ENCODE measurements at places on chromosomes 5 and 9. TPM values are rescaled to one million over a fixed set of nuclear protein-coding genes. Genes with fewer than 3 reads are reported as not detected.
A peak's percentile ranks its signal among the peaks of the same experiment; 100 is the strongest.

DNA sequence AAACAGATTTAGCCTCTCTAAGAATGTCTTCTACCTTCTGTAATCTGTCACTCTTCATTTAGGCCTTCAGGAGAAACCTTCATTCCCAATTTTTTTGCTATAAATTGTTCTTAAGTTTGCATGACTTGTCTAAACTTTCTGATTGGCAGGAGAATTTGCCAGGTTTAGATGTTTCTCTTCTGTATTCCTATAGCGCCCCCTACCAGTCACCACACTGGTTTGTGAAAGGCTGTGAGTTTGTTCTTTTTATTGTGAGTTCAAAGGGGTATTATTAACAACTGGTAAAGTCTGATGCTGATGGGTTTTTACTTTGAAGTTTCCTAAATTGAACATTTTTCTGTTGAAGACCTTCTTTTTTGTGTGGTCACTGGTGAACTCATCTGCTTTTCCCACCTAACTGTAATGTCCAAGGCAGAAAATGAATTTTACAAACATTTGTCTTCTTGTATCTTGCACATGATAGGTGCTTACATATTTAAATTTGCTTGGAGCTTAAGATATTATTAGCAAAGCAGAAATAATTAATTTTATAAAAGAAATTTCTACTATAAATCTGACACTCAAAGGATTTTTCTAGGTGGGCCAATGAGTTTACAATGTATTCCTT lies 18.4 kb upstream of the F2RL2 start:
- no peaks in the 10 kb centered on the region for H3K27me3 ChIP-seq
- no peak overlapping the region for H3K4me3 ChIP-seq
- H3K36me3 ChIP-seq, result no peaks in the 10 kb centered on the region
- no peak overlapping the region for H3K27ac ChIP-seq
- DNase-seq, result peak; percentile 70

DNA sequence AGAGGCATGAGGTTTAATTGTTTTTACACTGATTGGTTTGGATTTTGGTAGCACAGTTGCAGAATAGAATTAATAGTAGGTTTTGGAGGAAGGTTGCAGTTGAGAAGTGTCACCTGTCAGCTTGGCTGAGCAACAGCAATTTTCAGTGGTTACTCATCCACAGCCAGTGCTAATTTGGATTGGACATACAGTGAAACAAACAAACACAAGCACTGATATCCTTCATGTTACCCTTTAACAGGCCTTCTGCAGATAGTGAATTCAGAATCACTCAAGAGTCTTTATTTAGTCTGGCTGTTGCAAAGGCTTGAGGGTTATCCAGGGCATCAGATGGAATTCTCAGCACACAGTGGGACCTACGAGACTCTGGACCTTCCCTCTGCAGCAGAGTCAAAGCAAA lies 31.8 kb upstream of the POU4F3 start:
- no peaks in the 10 kb centered on the region for H3K36me3 ChIP-seq
- H3K4me3 ChIP-seq, result no peak overlapping the region
- H3K27ac ChIP-seq, result peak overlapping the region; percentile 39
- peaks cover 19% of the 10 kb centered on the region for H3K4me1 ChIP-seq
- no peak for DNase-seq

RAI14 gene
- total RNA-seq, result 13.7 TPM

GRCh38 chr9:131678499-131679111 lies 61.3 kb downstream of the RAPGEF1 start:
- no peaks in the 10 kb centered on the region for H3K36me3 ChIP-seq
- H3K27ac ChIP-seq, result peak overlapping the region; percentile 70
- H3K27me3 ChIP-seq, result no peaks in the 10 kb centered on the region
- no peak overlapping the region for H3K4me3 ChIP-seq
- H3K4me1 ChIP-seq, result peaks cover 92% of the 10 kb centered on the region

DNA sequence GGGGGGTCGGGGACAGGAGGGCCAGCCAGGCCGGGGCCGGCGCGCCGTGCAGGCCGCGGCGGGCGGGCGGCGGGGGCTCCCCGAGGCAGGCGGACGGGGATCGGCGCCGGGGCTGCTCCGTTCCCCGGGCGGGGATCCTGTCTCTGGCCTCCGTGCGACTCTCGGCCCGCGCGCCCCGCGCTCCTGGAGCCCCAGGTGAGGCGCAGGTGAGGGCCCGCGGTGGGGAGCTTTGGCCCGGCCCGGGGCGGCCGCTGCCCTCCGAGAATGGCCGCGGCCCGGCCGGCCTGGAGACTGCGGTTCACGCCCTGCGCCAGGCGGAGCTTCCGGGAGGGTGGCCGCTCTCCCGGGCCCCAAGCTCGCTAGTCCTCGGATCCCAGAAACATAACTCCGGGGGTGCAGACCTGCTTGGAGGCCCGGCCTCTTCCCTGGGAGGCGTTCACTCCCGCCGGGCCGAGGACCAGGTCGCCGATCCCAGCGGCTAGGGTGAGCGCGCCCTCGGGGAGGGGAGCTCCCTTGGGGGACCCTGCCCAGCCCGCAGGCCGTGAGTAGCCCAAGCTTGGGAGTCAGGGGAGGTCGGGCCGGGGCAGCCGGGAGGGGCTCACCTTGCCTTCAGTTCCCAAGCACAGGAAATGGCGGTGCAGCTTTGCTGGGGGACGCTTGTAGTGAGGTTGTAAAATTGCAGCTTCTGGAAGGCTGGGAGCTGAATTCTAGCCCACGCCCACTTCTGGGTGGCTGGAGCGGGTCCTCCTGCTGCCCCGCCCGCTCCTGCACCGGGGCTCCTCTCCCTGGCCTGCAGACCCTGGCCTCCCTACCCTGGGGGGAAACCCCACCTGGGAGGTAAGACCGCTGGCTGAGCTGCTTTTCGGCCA lies 723 bp downstream of the PPP1R26 start:
- DNase-seq, result peak; percentile 45
- H3K4me3 ChIP-seq, result peak overlapping the region; percentile 88
- H3K27me3 ChIP-seq, result no peaks in the 10 kb centered on the region

EMB gene
- total RNA-seq, result 8.5 TPM

DNA sequence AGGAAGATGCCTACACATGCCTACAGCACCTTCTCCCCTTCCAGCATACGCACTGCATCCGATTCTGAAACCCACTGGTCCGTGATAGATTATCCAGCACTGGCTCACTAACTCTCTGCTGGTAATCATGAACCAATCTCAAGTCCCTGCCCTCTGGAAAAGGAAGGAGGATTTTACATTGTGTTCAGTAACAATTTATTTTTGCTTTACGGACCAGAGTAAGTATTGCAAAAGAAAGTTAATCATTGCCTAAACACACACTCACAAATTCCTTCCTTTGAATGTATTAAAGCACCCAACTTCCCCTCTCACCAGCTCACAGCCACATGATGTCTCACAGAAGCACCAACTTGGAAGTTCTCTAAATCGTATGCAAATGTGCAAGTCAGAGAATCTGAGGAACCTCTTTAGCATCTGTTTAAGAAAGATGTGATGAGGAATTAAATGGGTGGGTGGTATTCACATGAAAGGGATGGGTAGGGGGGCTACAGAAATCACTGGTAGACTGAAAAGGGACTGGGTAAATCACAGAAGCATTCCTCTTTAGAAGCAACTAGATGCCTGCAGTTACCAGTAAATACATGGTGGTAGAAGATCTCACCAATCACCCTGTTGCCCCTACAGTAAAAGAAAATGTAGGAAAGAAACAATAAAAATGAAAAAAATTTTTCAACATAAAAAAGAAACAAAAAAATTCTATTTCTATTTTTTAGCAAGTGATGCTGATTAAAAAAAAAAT lies 8.4 kb downstream of the GNAQ start:
- H3K27ac ChIP-seq, result peak overlapping the region; percentile 68
- peak overlapping the region; percentile 21 for H3K4me3 ChIP-seq
- H3K4me1 ChIP-seq, result peaks cover 90% of the 10 kb centered on the region
- DNase-seq, result no peak
- H3K27me3 ChIP-seq, result no peaks in the 10 kb centered on the region

- H3K4me3 ChIP-seq, result peak within 1 kb of the TSS; percentile 32
- H3K4me1 ChIP-seq, result no peaks in the 10 kb centered on the region
- no peaks in the 10 kb centered on the region for H3K36me3 ChIP-seq
- no peaks in the 10 kb centered on the region for H3K27me3 ChIP-seq
- peak within 1 kb of the TSS; percentile 66 for H3K27ac ChIP-seq
These were observed at the start of gene ANKRD31 for GRCh38 chr5:75236322-75237316. TSS of gene ANKRD31 (minus strand) at chr5:75236878. CDS start at chr5:75236686, 192 bp downstream.

AJM1 gene
- total RNA-seq, result 7.4 TPM

HK3 gene
- 0.68 TPM for total RNA-seq

DNA sequence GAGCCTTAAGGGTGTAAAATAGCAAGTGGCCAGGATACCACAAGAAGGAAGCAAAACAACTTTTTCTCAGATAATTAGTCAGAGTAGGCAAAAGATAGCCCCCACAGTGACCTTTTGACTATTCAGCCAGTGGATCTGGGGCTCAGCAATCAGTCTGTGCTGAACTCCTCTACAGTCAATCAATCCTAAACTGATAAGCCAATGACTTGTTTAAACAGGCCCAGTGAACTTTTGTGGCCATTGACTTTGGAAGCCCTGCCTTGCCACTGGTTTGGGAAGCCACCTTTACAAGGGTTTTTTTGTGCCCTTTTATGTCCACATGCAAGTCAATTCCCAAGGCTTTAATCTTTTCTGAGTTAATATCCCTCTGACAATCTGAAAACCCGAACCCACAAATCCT lies 1565.0 kb upstream of the WWC1 start:
- H3K36me3 ChIP-seq, result no peaks in the 10 kb centered on the region
- H3K4me3 ChIP-seq, result no peak overlapping the region
- H3K27ac ChIP-seq, result no peak overlapping the region
- H3K4me1 ChIP-seq, result no peaks in the 10 kb centered on the region

- H3K4me3 ChIP-seq, result no peak overlapping the region
- no peaks in the 10 kb centered on the region for H3K4me1 ChIP-seq
- H3K27me3 ChIP-seq, result no peaks in the 10 kb centered on the region
- H3K27ac ChIP-seq, result no peak overlapping the region
These were observed 571.2 kb downstream of the EFNA5 start for GRCh38 chr5:107099506-107099905.

DNA sequence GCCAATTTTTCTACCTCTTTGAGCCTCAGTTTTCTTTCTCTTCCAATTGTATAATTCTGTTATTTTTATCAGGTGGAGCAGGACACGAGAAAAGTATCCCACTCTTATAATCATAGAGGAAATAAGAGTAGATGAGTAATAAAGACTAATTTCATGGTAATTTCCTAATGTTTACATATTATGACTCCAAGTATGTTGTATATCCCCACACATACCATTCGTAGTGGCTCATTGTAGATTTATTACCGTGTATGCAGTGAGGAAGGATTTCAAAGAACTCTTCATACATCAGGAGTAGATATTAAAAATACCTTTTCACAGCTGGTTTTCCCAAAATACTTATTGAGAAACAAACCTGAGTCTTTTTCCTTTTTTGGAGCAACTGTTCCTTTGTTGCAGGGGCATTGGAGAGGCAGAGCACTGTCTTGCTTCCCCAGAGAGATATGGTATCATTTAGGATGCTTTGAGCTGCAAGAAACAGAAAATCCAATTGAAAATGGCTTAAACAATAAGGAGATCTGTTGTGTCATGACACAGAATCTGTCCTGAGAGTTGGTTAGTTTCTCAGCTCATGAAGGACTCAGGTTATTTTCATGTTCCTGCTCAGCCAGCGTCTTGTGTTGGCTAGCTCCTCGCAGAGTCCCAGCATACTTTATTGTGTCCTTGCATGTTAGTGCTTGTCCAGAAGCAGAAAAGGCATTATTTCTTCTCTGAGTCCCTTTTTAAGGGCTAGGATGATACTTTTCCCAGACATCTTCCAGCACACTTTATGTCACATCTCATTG lies 291.2 kb downstream of the ARHGAP26 start:
- H3K36me3 ChIP-seq, result peaks cover 21% of the 10 kb centered on the region
- no peaks in the 10 kb centered on the region for H3K27me3 ChIP-seq
- no peak for DNase-seq
- H3K4me1 ChIP-seq, result peaks cover 63% of the 10 kb centered on the region
- no peak overlapping the region for H3K27ac ChIP-seq

- H3K36me3 ChIP-seq, result no peaks in the 10 kb centered on the region
- peaks cover 47% of the 10 kb centered on the region for H3K4me1 ChIP-seq
- H3K4me3 ChIP-seq, result no peak overlapping the region
- no peak for DNase-seq
- no peak overlapping the region for H3K27ac ChIP-seq
These were observed 33.4 kb downstream of the VAV2 start for GRCh38 chr9:133958756-133959155.

GRCh38 chr9:129886226-129887174 lies 51.2 kb downstream of the USP20 start:
- H3K27ac ChIP-seq, result peak overlapping the region; percentile 92
- peaks cover 55% of the 10 kb centered on the region for H3K4me1 ChIP-seq
- DNase-seq, result no peak
- H3K4me3 ChIP-seq, result peak overlapping the region; percentile 39
- H3K36me3 ChIP-seq, result no peaks in the 10 kb centered on the region

DNA sequence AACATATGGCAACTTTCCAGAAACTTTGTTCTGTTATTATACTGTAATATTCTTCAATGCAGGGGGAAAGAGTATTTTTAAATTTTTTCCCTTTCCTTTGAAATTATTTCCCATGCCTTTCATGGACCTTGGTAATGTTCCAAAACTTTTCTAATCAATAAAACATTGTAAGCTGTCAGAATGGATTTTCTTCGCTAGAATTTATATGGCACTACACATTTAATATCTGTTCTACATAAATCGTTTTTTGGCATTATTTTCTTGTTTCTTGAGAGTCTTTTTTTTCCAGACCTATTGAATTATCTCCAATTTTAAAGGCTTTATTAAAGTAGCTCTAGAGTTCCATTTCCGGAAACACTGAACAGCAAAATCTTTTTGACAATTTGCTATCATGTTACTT lies 249.0 kb downstream of the TMEM167A start:
- no peak for DNase-seq
- no peaks in the 10 kb centered on the region for H3K4me1 ChIP-seq
- no peaks in the 10 kb centered on the region for H3K27me3 ChIP-seq
- H3K27ac ChIP-seq, result no peak overlapping the region
- H3K36me3 ChIP-seq, result no peaks in the 10 kb centered on the region

GRCh38 chr9:109101810-109102209 lies 17.9 kb downstream of the TMEM245 start:
- H3K27me3 ChIP-seq, result no peaks in the 10 kb centered on the region
- no peak for DNase-seq
- no peak overlapping the region for H3K4me3 ChIP-seq
- no peaks in the 10 kb centered on the region for H3K36me3 ChIP-seq

GRCh38 chr9:35935755-35936509 lies 22.0 kb downstream of the OR2S2 start:
- no peak overlapping the region for H3K4me3 ChIP-seq
- no peaks in the 10 kb centered on the region for H3K36me3 ChIP-seq
- no peak for DNase-seq
- no peak overlapping the region for H3K27ac ChIP-seq
- no peaks in the 10 kb centered on the region for H3K4me1 ChIP-seq

FLT4 gene
- total RNA-seq, result 6.4 TPM

ARL14EPL gene
- total RNA-seq, result not detected

Data from heart right ventricle (tissue), 16 donors.